Left colon (tissue), 2 donors: ENCODE measurements at places on chromosomes 7 and 10. TPM values are rescaled to one million over a fixed set of nuclear protein-coding genes. Genes with fewer than 3 reads are reported as not detected.
A peak's percentile ranks its signal among the peaks of the same experiment; 100 is the strongest.

GRCh38 chr10:104120903-104121484, 977 bp upstream of the SFR1 start:
- peak; percentile 92 for DNase-seq

DNA sequence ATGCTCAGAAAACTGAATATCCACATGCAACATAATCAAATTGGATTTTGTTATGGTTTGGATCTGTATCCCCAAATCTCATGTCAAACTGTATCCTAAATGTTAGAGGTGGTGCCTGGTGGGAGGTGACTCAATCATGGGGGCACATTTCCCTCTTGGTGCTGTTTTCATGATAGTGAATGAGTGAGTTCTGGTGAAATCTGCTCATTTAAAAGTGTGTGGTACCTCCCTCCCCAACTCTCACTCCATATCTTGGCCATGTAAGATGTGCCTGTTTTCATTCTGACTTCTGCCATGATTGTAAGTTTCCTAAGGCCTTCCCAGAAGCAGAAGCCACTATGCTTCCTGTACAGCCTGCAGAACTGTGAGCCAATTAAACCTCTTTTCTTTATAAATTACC, 239.6 kb upstream of the KLF14 start:
- DNase-seq = no peak

DNA sequence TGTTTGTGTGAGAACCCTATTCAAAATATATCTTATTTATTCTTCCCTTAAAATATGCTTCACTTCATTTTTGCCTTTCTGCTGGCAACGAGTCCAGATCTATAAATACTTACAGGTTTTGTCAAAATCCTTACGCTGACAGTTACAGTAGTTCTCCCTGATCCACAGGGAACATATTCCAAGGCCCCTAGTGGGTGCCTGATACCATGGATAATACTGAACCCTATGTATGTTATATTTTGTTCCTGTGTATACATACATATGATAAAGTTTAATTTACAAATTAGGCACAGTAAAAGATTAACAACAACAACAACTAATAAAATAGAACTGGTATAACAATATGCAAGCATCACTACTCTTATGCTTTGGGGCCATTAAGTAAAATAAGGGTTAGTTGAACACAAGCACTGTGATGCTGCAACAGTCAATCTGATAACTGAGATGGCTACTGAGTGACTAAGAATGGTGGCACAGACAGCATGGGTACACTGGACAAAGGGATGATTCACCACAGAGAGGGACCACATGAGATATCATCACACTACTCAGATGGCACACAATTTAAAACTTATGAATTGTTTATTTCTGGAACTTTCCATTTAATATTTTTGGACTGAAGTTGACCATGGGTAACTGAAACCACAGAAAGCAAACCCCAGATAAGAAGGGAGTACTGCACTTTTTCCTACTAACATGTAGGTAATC, 29.4 kb upstream of the PCGF5 start:
- no peak for DNase-seq

TYW1B gene
- 3.6 TPM for total RNA-seq

ZNF862 gene
- 12.9 TPM for total RNA-seq

DNA sequence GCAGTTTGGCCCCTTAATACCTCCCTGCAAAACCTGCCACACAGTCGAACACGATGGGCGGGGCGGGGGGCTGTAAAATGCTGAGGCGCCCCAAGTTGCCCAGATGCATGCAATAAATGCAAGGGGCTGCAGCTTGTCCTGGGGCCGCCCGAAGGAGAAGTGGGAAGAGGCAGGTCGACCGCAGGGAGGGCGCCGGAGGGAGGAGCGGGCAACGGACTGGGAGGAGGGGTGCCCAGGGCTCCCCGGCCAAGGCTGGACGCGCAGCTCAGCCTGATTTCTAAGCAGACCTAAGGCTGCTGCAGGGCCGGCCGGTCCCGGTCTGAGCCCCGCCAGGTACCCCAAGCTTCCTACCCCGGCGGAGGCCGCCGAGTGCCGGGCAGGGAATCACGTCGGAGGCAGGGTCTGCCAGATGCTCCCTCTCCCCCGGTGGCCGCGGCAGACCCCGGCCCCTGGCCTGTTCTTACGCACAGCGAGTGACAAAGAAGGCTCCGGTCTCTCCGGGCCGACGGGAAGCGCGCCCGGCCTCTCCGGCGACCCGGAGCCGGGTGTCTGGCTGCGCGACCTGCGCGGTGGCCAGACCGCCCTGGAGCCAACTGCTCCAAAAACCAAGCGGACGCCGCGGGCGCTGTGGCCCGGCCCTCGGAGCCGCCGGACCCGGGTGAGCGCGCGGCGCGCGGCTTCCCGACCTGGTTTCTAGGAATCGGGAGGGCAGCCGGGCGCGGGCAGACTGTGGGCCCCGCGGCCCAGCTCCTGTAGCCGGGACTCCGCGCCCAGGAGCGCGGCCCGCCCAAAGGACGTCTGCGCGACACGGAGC, 744 bp upstream of the EBF3 start:
- no peak for DNase-seq

NRCAM gene
- 0.92 TPM for total RNA-seq

POT1 gene
- 12.1 TPM for total RNA-seq

DNA sequence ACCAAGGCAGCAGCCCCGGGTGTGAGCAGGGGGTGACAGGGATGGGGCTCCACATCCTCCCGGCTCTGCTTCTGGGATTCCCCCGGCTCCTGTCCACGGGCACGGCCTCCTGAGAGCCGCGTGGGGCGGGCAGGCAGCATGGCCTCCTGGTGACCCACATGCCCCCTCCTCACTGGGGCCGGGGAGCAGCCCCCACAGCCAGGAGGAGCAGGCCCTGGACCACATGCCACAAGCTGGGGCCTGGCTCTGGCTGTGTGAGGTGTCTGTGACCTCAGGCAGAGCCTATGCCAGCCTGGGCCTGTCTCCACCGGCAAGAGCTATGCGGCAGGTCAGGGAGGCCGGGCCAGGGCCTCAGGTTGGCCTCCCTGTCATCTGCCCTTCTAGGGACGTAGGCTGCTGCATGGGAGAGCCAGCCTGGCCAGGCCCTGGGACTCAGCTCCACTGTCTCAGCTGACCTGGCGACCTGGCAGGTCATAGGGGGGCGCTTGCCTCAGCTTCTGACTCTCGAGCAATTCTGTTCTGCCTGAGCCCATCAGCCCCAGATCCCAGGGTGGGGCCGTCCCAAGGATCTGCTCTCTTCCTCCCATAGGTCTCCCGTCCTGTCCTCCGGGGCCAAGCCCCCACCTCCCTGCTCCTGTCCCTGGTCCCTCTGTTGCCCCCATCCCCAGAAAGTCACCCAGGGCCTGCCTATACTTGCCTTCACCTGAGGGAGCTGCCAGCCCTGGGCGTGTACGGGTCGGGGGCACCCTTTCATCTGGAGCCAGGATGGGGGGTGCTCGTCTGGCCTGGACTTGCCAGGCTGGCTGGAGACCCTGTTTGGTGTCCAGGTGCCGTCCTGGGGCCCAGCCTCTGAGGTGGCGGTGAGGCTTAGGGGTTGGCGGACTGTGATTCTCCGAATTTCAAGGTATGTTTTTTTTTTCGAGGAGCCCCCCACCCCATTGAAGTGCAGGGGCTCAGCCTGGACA, 3.9 kb upstream of the TMEM184A start:
- DNase-seq = peak; percentile 14

SLC26A5 gene
- total RNA-seq = not detected

- DNase-seq = peak; percentile 63
Measured at GRCh38 chr7:65216469-65216868, 157.2 kb upstream of the ZNF92 start.

DNA sequence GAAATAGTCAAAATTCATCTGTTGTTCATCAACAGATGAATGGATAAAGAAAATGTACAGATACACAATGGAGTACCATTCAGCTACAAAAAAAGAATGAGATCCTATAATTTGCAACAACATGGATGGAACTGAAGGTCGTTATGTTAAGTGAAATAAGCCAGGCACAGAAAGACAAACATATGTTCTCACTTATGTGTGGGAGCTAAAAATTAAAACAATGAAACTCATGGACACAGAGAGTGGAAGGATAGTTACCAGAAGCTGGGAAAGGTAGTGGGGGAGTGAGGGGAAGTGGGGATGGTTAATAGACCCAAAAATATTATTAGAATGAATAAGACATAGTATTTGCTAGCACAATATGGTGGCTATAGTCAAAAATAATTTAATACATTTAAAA, 70.0 kb upstream of the KCNMA1 start:
- DNase-seq = no peak

DNA sequence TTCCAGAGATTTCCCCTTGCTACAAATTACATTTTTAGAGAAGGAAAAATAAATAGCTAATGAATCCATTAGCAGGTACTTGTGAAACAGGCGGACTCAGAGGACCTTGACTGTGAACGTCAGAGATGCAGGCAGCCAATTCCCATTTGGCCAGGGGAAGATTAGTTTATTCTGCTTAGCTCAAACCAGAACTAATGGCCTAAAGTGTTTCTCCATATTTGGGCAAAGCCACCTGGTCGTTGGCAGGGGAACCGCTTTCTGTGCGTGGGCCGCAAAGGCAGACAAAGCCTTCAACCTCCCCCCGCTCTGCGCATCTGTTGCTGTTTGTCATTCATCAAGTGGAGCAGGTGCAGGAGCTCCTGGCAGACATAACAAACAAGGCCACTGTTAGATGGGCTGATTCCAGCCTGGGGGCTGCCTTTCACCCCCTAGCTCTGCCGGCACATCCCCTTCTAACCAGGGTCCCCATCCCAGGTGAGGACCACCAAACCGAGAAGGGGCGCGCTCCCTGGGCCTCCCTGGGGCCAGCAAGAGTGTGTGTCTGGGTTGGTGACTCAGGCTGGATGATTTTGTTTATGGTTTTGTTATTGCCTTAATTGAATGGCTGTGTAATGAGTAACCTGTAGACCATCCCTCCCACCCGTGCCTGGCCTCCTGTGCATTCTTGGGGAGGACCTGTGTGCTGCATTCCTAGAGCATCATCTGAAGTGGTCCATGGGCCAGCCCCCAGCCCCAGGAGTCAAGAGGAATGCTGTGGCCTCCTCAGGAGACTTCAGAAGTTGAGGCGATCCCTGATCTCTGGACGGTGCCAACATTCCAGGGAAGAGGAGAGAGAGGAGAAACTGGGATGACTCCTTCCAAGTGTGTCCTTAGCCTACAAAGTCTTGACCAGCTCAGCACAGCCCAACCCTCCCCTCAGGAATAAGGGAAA, 14.5 kb upstream of the CPA1 start:
- no peak for DNase-seq

INA gene
- 0.78 TPM for total RNA-seq

GRCh38 chr10:121043124-121043849, 192.1 kb downstream of the WDR11 start:
- DNase-seq = no peak

DNA sequence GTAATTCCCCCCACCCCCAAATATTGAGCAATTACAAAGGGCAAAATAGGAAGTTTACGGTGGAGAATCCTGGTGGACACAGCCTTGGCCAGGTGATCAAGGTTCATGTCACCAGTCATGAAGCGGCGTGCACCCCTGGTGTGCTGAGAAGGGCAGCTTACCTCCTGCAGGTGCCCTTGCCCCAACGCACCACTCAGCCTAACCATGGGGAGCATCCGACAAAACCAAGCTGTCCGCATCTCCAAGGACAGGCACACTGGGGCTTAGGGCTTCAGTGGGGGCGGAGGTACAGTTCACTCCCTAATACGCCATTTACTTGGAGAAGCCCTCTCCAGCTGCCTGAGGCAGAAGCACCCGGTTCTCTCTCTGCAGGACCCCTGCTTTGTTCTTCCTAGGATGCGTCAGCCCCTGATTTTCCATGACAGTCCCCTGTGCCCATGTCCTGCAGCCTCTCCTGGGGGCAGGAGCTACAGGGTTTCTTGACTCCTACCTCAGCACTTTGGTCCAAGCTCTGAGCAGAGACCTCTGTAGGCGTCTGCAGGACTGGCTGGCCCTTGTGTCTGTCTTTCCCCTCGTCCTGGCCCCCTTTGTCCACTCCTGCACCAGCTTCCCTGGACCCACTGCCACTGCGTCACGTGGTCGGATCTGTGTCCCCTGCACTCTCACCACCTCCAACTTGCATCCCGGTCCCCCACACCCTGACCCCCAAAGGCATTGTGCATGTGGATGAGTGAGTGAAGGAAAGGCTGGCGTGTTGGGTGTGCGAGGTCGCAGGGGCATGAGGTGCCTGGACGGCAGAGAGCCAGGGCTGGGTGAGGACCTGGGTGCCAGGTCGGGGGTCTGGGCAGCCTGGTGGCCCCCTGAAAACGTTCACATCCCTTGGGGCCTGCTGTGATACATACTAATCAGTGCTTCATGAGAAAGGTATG, 113.7 kb downstream of the LHPP start:
- DNase-seq = no peak

DNA sequence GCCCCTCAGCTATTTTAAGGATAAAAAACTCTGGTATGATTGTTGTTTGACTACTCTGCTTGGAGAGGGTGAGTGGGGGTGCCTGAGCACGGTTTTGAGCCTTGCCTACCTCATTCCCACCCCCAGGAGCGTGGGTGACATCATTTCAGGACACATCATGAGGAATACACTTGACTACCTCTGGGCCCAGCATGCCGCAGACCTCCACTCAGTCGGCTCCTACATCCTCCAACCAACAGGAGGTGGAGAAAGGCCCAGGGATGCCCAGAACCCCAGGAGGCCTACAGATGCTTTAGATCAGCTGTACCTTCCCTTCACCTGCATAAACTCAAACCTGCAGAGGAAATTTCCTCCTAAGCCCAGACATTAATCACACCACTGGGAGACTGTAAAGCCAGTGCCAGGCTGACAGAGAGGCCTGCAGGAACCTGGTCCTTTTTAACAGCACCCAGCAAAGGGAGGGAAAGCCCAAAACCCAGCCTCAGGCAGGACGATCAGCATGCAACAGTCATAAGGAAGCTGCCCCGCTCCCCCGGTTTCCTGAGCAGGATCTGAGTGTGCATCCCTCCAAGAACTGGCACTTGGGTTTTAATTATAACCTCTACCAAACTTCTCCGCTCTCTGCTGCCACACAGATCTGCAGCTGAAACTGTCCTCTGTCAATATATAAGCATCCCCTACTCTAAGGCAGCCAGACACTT, 61.7 kb upstream of the ZNRF2 start:
- no peak for DNase-seq

LIPK gene
- total RNA-seq = not detected
